ENCODE measurements at places on chromosomes 5 and 9.

DNA sequence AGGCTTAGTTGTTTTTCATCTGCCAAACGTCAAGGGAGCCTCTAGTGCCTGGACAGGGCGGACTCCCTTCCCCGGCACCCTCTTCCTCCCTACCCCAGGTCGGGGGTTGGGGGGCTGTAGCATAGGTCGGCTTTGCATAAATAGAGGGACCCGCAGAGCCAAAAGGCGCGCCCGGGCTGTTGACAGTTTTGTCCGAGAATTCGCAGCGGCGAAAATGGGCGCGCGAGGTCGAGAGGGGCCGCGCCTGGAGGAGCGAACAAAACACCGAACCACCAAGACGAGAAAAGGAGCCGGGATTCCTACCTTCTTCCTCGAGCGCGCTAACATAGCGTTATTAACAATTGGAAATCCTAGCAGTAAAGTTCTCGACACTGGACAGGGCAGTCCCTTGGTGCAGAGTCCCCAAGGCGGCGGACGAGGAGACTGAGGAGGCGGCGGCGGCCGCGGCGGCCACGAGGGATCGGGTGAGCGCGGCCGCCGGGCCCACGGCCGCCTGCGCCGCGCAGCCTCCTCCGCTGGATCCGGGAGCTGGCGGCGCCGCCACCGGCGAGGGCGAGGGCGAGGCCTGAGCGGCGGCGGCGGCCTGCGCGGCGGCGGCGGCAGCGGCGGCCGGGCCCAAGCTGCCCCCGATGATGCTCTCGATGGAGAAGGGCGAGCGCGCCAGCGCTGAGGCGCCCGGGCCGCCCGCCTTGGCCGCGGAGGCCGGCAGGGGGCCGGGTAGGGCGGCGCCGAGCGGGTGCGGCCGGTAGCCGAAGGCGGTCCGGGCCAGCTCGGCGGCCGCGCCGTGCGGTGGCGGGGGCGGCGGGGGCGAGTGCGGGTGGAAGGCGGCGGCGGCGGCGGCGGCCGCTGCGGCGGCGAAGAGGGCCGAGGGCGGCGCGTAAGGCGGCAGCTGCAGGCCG lies 1.7 kb downstream of the FOXD1 start:
- no peak for DNase-seq

GRCh38 chr5:160353379-160353778 lies 17.0 kb downstream of the C1QTNF2 start:
- DNase-seq, result no peak

DNA sequence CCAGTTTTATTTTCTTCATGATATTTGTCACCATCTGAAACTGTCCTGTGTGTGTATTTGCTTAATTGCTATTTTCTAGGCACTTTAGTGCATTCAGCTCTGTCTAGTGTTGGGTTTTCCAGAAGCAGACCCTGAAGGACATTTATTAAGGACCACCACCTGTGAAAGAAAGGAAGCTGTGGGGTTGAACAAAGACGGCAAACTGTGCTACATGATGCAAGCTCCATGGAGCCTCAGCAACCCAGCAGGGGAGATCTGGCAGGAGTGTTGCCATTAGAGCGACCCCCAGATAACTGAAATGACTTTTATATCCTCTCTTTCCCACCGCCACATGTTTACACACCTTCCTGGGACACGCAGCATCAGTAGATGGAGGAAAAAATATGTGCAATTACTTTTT lies 125.5 kb downstream of the GABRB2 start:
- no peak for DNase-seq

DNA sequence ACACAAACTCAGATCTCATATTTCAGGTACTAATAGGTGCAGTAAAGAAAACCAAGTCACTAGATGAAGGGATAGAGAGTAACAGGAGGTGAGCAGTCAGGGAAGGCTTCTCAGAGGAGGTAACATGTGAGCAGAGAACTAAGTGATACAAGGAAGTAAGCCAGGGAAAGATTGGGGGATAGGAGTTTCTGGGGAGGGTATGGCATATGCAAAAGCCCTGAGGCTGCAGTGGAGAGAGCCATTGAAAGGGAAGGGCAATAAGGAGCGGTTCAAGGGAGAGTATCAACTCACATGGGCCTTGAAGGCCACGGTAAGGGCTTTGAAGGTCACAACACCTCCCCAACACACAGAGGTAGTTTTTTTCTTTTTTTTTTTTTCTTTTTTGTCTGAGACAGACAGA lies 6.9 kb downstream of the OLFML2A start:
- no peak for DNase-seq

DNA sequence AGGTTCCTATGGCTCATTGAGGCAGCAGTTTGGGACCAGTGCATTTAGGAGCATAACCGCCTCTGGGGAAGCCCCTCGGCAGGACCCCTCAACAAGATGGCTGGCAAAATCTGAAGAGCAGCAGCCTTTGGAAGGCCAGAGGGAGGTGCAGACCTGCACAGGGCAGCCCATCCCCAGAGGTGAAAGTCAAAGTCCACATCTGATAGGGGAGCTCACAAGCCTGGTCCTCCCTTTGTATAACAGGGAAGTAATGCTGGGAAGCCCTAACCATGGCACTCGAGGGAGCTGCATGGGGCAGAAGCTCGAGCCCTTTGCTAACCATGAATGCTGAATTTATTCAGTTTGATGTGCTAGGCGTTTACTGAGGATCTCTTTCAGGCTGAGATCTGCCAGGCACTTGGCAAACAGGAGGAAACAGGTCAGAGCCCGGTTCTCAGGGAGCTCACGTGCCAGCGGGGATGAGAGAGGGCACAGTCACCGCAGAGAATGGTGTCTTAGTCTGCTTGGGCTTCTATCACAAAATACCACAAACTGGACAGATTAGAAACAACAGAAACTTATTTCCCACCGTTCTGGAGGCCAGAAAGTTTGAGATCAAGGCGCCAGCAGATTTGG lies 114.1 kb downstream of the GABBR2 start:
- no peak for DNase-seq

- no peak for DNase-seq
Observed at GRCh38 chr5:150394131-150394530, 18.6 kb downstream of the CD74 start.

GRCh38 chr5:16735101-16736060 lies 118.6 kb upstream of the RETREG1 start:
- no peak for DNase-seq

GRCh38 chr9:128190516-128191405 lies 611 bp downstream of the CIZ1 start:
- DNase-seq, result no peak

DNA sequence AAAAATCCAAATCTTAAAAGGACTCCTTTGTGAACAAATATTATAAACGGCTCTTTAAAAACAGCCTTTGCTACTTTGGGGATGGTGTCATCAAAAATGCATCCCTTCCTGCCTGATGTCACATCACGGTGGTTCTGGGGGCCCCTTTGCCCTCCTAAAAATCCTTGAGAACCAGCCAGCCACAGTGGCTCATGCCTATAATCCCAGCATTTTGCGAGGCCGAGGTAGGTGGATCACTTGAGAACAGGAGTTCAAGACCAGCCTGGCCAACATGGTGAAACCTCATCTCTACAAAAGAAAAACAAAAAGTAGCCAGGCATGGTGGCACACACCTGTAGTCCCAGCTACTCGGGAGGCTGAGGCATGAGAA lies 43.9 kb downstream of the FNBP1 start:
- DNase-seq, result no peak

DNA sequence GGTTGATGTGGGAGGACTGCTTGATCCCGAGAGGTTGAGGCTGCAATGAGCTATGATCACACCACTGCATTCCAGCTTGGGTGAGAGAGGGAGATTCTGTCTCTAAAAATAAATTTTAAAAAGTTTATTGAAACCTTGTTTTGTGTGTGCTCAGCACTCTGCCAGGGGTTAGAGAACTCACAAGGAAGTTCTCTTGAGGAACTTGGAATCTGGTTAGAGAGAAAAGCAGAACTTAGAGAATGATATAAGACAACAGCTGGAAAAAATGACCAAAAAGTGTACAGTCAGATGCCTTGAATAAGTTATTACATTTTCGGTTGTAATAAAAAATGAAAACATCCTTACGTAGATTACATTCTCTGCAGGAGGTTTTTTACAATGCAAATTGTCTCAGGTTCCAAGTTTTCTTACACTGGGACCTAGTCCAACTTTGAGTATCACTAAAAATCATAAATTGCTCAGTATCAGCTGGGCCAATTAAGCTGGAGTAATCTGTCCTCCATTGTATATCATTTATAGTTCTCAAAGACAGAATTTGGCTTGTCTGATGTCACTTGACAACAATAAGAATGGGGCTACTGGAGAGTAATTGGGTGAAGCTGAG lies 21.7 kb upstream of the TENT2 start:
- DNase-seq, result no peak

GRCh38 chr9:117734082-117734481 lies 29.9 kb downstream of the TLR4 start:
- no peak for DNase-seq

- no peak for DNase-seq
Observed at GRCh38 chr5:155044591-155044990, 31.0 kb downstream of the KIF4B start.

DNA sequence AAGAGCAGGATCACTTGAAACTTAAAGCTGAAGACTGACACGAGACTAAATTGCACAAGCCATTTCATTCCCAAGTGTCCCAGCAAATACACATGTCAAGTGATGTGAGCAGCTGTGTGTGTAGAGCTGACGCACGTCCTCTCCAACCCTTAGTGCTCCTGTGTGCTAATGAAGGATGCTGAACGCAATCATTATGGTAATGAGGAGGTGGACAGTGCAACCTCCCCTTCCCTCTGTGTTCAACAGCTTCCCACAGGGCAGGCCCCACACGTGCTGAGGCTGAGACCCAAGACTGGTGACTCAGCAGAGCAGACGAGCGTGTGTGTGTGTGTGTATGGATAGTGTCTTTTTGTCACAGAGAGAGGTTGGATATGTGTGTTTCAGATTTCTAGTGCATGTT lies 702.1 kb downstream of the SEMA5A start:
- DNase-seq, result no peak

DNA sequence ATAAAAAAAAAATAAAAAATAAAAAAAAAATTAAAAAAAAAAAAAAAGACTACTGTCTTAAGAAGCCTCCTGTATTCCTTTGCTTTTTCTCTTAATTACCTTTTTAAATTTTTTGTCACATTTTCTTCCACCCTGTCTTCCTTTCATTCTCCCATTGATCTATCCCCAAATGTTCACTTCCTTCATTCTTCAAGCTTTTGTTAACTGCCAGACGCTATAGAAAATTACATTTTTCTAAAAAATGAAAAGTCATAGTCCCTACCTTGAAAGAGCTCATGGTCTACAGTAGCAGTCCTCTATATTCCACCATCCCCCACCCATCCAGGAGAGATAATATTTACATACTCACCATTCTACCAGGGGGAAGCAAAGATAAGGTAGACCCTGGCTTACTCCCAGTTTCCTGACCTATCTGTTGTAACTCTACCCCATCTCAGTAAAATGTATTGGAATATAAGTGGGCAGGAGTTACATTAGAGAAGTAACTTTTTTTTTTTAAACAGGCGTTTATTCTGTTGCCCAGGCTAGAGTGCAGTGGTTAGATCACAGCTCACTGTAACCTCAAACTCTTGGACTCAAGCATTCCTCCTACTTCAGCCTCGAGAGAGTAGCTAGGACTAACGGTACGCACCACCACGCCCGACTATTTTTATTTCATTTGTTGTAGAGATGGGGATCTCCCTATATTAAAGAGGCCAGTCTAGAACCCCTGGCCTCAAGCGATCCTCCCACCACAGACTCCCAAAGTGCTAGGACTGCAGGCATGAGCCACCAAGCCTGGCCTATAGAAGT lies 3.8 kb upstream of the PRKAA1 start:
- no peak for DNase-seq

DNA sequence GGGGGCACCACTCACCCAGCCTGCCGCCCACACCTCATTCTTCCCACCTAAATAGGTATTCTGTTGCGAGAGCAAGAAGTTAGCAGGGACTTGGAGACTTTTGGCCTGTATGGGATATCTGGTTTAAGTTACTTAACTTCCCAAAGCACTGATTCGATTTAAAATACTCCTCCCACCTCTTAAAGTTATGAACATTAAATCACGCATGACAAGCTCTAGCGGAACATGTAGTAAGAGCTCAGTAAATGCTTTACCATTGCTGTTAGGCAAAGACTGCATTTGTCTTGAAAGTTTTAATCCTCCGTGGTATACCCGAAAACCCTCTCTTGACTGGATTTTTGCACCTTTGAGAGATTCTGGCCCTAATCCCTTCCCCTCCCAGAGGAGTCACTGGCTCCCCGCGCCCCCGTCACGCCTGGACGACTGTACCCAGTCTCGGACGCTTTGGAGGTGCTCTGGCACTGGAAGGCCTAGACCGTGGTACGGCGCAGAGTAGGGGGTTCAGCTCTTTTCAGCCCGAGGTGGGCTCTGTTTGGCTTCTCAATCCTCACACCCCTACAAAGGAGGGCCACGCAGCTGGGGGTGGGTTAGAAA lies 4.4 kb downstream of the GDNF start:
- no peak for DNase-seq

GRCh38 chr5:55481293-55481855 lies 53.4 kb downstream of the PLPP1 start:
- no peak for DNase-seq

DNA sequence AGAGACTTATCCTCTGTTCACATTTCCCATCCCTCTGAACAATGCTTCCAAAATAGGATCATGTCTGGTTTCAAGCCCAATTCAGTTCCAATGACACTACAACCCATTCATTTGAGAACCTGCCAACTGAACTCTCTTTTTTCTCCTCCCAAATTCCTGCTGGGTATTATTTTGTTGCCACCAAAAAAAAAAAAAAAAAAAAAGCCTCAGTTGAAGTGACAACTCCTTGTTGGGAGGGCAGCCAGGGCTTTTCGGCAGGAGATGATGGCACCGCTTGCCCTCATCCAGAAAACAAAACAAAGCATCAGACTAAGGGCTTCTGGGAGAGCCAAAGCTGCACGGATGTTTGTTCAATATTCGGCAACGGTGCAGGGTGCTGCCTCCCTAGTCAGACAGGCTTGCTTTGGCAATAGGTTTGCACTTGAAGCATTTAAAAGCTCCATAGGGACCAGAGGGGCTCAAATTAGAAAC lies 30.6 kb upstream of the TRIM32 start:
- no peak for DNase-seq

GRCh38 chr9:36632892-36633291 lies 60.2 kb downstream of the MELK start:
- no peak for DNase-seq

DNA sequence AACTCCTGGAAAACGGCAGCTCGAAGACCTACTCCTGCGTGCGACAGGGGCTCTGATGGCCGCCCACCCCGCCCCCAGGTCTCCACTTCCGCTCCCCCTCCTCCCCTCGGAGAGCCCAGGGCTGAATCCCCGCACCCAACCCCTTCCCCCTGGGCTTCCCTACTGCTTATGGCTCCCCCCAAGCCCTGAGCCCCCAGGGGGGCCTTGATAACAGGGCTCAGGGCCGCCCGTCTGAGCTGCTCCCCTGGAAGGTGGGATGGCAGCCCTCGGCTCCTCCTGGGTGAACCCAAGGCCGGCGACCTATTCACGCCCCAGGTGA lies 30.4 kb downstream of the GLT6D1 start:
- no peak for DNase-seq

- no peak for DNase-seq
Observed at GRCh38 chr5:163478126-163478981, 17.9 kb downstream of the HMMR start.
